ELR (cell line): ENCODE measurements at places on chromosomes 1 and 21.

- no peak for DNase-seq
Measured at GRCh38 chr1:181718034-181718433, 234.7 kb downstream of the CACNA1E start.

- no peak for DNase-seq
Measured at GRCh38 chr21:25949701-25950100, 214.9 kb downstream of the GABPA start.

DNA sequence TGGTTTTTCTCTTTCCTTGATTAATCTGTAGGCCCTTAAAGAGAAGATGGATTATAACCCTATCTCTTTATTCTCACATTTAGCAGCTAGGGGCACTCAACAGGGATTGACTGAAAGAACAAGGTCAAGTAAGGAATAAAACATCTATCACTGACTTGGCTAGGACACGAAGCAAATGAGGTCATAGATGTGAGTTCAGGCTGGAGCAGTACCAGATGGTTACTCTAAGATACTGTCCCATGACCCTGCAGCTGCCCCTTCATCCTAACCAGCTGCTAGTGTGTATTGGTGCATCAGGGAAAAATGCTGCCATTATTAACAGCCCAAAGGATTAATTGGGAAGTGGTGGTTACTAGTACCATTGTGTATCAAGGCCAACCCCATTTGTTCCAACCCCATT is 221.9 kb downstream of the CTH start:
- no peak for DNase-seq

- DNase-seq = no peak
Measured at GRCh38 chr1:42163536-42164503, 725 bp downstream of the GUCA2A start.

DNA sequence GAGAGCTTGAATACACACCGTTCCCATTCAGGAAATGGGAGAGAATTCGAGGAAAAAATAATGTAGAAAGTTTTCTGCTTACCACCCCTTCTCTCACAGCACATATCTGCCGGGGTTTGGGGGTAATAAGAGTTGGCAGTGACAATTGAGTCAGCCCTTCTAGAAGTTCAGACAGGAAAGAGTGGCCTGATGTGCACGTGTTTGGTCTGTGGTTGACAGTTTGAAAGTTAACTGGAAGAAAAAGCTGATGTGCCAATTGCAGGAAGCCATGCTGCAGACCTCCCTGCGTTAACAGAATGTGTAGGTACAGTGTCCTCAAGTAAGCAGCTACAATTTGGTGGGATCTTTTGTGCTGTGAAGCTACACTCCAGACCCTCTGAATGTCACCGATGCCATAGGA is 50.9 kb downstream of the DHX9 start:
- DNase-seq = peak; percentile 15

DNA sequence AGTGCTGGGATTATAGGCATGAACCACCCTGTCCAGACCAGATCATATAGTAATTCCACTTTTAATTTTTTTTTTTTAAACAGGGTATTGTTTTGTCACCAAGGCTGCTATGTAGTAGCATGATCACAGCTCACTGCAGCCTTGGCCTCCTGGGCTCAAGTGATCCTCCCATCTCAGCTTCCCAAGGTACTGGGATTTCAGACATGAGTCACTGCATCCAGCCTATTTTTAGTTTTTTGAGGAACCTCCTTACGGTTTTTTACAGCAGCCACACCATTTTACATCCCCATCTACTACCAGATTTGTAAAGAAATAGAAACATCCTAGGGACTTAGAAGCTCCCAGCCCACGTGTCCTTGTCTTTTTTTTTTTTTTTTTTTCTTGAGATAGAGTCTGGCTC is 24.0 kb downstream of the L1TD1 start:
- DNase-seq = no peak

DNA sequence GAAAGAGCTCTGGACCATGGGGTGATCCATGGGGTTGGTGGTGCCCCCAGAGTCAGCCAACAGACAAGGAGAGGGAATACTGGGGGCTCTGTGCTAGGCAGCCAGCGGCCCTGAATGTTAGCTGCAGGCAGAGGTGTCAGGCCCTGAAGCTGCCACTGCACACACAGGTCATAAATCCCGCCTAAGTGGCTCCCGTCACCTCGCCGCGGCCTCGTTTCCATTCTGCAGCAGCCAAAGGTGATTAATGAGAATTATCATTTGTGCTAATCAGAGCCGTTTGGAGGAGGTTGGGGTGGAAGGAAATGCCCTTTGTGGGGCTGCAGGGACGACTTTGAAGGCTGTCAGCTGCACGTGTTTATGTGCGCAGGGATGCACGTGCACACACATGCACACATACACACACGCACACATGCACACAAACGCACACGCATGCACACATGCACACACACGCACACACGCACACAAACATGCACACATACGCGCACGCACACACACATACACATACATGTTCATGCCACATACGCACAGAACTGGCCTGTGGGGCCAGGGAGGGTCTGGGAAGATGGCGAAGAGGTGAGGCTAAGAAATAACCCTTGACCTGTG is 88.8 kb upstream of the ARHGEF16 start:
- DNase-seq = no peak

GRCh38 chr1:37387854-37388253 is 86.5 kb upstream of the ZC3H12A start:
- DNase-seq = no peak

- DNase-seq = no peak
Measured at GRCh38 chr1:80917826-80918225, 882.9 kb upstream of the ADGRL2 start.

GRCh38 chr1:12643079-12643478 is 806 bp upstream of the AADACL4 start:
- no peak for DNase-seq

- no peak for DNase-seq
Measured at GRCh38 chr1:41976671-41977070, 57.9 kb upstream of the HIVEP3 start.

GRCh38 chr1:19010995-19011844 is 54.7 kb upstream of the IFFO2 start:
- DNase-seq = peak; percentile 99

- DNase-seq = no peak
Measured at GRCh38 chr1:108048301-108049177, 83.6 kb upstream of the VAV3 start.

- no peak for DNase-seq
Measured at GRCh38 chr1:168085401-168085872, 51.3 kb downstream of the GPR161 start.

GRCh38 chr1:44118682-44119081 is at the start of gene KLF17:
Gene KLF17 (plus strand): TSS chr1:44118821. CDS start chr1:44118908, 87 bp downstream.
- DNase-seq = no peak

DNA sequence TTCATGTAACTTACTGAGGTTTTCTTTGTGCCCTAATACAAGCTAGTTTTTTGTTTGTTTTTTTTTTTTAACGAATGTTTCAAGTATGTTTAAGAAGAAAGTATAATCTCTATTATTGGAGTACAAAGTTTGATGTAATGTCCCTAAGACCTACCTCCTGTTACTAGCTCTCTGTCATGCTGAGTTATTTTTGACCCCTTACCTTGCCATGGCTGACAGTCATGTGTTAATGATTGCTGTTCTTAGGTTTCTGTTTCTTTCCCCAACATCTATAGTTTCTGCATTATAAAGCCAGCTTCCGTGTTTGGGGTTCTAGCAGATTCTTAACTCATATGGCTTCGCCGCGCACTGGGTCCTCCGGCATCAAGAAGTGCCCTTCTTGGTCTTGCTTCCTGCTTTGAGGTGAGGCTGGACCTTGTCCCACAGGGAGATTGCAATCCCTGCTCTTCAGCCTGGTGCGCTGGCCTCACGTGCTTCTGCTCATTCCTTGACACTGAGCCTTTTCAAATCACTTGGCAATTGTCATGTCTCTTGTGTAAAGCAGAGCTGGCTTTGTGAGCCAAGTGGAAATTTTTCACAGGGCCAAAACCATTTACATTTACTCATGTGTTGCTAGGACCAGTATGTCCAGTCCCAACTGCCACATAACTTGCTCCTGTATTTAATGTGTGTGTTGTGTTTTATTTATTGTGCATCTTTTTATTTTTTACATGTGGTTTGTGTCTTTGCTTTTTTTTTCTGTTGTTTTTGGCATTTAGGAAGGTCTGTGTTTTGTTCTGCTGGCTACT is 135.0 kb upstream of the COL6A1 start:
- no peak for DNase-seq

GRCh38 chr1:151368393-151369301 is 3.9 kb downstream of the SELENBP1 start:
- DNase-seq = no peak

GRCh38 chr1:5551274-5551975 is 440.8 kb downstream of the NPHP4 start:
- DNase-seq = peak; percentile 2

DNA sequence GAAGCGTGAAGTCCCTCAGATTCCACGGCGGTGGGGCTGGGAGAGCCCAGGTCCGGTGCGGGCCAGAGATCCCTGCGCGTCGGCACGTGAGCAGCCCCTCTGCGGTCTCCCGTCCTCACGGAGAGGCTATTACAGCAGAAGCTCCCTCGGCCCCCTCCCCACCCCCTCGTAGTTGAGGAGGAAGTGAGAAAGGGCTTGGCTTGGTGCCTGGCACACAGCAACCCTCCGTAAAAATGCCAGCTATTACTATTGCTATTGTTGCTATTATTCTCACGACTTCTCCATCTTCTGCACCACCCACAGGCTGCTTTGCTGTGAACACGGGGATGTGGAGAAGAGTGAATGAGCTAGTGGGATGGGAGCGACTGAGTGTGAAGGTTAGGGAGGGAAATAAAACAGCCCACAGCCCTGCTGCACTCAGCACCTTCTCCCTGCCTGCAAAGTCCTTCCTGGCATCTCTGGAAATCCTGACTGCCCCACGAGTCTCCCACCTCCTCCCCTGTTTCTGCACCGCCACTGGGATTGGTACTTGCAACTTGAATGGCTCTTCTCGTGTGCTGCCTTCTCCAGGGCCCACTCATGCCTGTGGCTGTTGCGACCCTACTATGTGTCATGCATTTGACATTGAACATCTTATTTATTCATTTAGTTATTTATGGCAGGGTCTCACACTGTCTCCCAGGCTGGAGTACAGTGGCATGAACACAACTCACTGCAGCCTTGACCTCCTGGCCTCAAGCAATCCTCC is 26.6 kb downstream of the ZBTB18 start:
- DNase-seq = no peak

- no peak for DNase-seq
Measured at GRCh38 chr1:183966487-183966886, 71.0 kb downstream of the COLGALT2 start.

DNA sequence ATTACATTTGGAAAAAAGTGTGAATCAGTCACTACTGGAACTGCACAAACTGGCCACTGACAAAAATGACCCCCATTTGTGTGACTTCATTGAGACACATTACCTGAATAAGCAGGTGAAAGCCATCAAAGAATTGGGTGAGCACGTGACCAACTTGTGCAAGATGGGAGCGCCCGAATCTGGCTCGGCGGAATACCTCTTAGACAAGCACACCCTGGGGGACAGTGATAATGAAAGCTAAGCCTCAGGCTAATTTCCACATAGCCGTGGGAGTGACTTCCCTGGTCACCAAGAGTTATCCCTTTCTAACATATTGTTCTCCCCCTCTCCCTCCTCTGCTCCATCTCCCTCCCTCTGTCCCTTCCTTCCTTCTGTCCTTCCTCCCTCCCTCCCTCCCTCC is 47.7 kb upstream of the RHOU start:
- DNase-seq = no peak

DNA sequence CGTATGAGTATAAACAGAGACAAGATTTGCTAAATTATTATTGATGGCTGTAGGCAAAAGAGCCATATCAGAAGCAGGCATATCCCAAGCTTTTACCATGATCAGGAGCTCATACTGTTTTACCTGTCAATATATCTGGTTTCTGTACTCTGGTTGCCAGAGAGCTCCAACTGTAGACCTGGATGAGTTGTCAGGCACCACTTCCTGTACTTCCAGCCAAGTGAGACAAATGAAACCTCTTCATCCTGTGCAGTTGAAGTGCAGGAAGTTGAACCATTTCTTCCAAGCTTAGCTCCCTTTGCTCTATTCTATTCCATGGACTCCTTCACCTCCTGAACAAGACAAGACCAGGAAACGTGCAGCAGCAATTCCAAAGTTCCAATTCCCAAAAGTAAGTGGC is 115.6 kb downstream of the ZNF281 start:
- DNase-seq = no peak

DNA sequence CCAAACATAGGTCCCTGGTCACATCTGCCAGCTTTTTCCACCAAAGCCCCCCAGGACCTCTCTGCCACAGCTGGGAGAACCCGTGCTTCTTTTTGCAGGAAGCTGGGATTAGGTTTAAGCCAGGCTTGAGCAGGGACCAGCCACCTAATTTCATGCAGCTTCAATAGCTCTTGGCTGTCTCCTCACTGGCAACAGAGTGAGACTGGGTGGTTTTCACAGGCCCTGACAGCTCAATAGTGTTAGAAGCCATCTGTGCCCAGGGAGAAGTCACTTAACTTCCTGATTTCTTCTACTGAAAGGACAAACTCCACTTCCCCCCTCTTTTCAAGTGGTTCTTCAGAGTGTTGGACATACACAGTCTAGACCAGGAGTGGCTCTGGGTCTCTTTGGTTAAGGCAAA is 20.4 kb upstream of the SRSF4 start:
- no peak for DNase-seq

GRCh38 chr1:96362623-96363022 is 359.0 kb upstream of the PTBP2 start:
- peak; percentile 99 for DNase-seq

DNA sequence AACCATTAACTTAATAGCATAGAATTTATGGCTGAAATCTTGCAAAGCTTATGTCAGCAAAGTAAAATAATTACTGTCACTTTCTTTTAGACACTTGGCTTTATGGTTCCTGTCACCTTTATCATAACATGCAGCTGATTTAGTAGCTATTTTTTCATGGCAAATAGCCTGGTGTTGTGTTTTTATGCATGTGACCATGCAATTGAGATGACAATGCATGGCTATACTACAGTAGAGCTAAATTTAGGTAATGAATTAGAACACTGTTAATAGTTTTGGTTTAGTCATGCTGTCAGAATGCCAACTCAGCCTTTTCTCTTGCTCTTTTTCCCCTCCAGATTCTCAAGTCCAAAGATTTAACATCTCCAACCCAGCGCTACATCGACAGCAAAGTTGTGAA is 88.6 kb downstream of the TGFB2 start:
- DNase-seq = no peak

DNA sequence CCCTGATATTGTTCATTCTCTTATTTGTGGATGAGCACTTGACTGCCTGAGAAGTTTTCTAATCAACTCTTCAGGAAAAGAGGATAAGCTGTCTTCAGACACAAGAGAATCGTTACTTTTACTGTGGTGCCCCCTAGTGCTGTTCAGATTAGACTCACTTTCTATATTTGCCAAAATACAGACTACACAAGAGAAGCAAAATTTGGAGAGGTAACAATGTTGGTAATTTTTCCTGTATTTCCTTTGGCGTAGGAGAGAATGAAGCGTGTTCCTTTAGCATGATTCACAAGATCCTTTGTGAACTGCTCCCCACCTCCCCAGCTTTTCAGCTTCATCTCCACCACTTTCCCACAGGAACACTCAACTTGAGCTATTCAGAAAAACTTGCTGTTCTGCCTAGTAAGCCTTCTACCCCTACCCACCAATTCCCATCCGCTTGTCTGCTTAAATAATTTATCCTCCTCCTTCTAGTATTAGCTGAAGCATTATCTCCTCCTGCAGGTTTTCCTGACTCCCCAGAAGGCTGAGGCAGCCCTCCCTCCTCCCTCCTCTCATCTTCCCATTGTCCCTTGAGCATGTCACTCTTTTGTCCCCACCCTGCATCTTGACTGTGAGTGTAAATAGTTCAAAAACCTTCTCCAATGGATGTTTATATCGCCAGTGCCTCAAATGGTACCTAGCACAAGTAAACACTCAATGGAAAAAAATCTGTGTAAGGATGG is 4.5 kb downstream of the TNFSF4 start:
- DNase-seq = peak; percentile 85

GRCh38 chr1:89739844-89740216 is 81.0 kb upstream of the LRRC8D start:
- no peak for DNase-seq
